Fibroblast of upper back skin (primary cell): ENCODE measurements at places on chromosomes 1 and 21.

GRCh38 chr1:55544826-55545225 lies 329.7 kb upstream of the USP24 start:
- peak; percentile 65 for DNase-seq

GRCh38 chr1:184467295-184467694 lies 80.5 kb downstream of the C1orf21 start:
- no peak for DNase-seq

GRCh38 chr1:156581661-156582387 lies 2.3 kb downstream of the TTC24 start:
- DNase-seq = no peak

DNA sequence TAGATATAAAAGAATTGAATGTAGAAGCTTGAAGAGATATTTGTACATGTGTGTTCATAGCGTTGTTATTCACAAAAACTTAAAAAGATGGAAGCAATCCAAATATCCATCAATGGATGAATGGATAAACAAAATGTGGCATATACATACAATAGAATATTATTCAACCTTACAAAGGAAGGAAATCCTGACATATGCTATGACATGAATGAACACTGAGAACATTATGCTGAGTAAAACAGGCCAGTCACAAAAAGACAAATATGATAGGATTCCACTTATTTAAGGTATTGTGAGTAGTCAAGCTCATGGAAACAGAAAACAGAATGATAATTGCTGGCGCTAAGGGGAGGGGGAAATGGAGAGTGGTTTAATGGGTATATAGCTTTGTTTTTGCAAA lies 47.0 kb upstream of the DYRK1A start:
- DNase-seq = no peak

GRCh38 chr1:74199504-74199903 lies 1.5 kb downstream of the FPGT start:
- no peak for DNase-seq

DNA sequence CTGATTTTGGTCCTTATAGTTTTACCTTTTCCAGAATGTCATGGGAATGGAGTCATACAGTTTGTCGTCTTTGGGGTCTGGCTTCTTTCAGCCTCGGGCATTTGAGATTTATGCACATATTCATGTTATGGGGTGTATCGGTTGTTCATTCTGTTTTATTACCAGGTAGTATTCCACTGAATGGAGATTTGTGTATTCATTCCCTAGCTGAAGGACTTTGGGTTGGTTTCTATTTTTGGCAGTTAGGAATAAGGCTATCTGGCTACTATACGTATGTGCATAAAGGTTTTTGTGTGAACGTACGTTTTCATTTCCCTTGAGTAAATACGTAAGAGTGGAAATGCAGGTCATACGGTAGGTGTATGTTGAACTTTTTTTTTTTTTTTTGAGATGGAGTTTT lies 65.1 kb downstream of the ACTL8 start:
- DNase-seq = no peak

- no peak for DNase-seq
Measured at GRCh38 chr1:17798011-17798410, 42.9 kb downstream of the ACTL8 start.

GRCh38 chr1:172390301-172390682 lies 30.2 kb upstream of the C1orf105 start:
- DNase-seq = no peak

- no peak for DNase-seq
Measured at GRCh38 chr1:109252893-109253802, 3.8 kb downstream of the CELSR2 start.

- no peak for DNase-seq
Measured at GRCh38 chr1:102875756-102876155, 232.6 kb downstream of the COL11A1 start.

DNA sequence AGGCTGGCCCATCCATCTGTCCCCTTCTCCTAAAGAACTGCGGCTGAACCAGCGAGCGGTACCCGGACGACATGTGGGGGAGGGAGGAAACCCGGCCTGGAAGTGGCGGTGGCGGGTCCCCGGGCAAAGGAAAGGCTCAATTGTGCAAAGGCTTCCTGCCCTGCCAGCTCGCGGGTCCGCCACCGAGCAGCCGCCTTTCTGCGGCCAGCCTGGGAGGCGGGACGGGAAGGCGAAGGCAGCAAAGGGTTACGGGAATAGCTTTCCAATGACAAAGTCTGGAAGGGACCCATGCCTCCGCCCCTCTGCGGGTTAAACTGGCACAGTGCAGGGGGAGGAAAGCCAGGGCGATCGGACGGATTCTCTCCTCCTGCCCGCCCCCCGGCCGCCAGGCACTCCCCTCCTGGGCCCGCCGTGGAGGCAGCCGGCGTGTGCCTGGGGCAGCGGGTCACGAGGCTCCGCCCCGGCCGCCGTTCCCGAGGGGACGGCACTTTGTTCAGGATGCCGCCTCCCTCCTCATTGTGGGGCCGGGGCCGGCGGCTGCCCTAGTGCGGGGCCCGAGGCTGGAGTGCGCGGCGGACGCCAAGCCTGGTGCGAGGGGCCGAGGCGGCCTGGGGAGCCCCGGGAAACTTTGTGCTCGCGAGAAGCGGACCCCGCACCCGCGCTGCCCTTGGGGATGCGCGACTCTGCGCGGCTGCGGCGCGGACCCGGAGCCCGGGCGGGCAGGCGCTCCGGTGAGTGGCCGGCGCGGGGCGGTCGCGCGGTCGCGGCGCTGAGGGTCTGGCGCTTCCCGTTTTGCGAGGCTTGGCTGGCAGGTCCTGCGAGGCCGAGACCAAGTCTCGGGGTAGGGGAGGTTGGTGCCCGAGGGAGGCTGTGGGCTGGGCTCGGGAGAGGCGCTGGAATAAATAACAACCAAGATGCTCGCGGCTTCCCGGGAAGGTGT lies at the start of gene NAV1:
Gene NAV1 (plus strand): TSS at position 516 of the 940 bp plus-strand sequence. CDS start 83,758 bp downstream, outside the sequence.
- DNase-seq = peak; percentile 87

DNA sequence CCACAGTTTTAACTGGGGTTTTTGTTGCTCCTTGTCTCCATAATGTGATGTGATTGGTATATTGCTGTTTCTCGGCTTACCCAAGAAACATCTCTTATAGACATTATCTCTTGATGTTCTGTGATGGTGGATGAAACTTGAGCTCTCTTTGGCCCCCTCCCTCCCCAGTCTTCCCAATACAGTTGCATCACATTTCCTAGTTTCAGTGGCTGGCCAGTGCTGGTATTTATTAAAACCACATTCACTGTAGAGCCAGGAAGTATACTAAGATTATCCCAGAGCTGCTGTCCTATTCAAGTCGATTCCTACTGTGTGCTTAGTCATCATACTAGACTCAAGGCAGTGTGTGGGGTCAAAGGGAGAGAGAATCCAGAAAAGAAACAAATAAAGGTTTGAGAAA lies 244.4 kb downstream of the KAZN start:
- no peak for DNase-seq

DNA sequence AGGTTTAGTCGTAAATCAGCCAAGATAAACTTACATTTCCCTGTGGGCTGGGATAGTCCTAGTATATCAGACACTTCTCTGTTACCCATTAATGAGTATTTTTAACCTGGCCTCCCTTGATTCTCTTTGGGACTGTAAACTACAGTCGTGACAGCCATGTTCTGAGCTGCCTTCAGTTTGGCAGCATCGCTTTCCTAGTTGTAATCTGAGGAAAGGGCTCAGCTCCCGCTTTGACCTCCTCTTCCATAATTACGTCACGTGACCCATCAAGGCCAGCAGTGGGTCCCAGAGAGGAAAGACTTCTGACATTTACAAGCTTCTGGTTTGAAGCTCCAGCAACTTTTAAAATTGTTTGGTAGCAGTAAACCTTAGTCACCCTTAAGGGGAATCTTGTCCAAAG lies 34.6 kb upstream of the MTR start:
- no peak for DNase-seq

GRCh38 chr1:75341537-75341936 lies 207.3 kb downstream of the LHX8 start:
- no peak for DNase-seq

GRCh38 chr1:190475421-190476141 lies 2.1 kb downstream of the BRINP3 start:
- no peak for DNase-seq

- no peak for DNase-seq
Measured at GRCh38 chr21:42453224-42453985, 42.6 kb downstream of the RSPH1 start.

GRCh38 chr1:229227298-229227919 lies 43.5 kb upstream of the RAB4A start:
- DNase-seq = peak; percentile 63

GRCh38 chr1:87674791-87675190 lies 346.1 kb downstream of the LMO4 start:
- no peak for DNase-seq

DNA sequence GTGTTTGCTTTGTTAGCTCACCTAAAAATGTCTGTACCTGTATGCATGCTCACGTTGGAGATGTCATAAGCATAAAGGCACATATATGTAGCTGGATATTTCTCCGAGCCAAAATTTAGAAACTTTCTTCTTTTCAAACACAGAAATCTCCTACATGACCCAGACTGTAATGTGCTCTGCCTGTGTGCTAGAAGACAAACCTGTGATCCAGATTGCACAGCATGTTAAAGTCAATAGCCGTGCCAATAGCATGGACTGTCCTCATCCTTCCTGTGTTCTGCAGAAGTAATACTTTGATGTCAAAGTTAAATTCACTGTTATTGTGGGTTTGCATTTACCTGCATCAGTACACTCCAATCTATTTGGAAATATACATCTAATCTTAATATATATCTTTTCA lies 346.2 kb upstream of the ZRANB2 start:
- no peak for DNase-seq

DNA sequence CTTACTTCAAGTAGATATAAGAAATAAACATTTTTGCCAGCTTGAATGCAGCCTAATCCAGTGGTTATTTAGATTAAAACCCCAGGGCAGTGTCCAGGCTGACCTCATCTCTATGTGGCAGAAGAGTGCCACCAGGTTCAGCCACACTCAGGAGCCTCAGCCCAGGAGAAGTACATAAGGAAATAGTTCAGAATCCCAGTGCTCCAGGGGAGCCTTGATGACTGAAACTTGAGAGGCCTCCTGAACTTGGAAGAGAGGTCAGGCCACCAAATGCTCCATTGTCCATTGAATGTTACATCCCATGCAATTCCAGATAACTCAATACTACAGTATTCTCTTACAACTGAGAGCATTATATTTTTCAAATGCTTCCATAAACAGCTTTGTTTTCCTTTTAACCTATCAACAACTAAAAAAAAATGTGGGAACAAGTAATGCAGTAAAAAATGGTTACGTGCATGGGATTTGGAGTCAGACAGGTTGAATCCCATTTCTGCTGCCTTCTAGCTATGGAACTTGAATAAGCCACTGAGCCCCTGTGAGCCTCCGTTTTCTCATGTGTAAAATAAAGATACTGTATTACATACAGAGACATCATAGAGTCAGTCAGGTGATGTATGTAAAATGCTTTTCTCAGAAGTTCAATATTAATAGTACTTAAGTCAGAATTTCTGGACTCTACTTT lies 248.0 kb downstream of the PLPP3 start:
- DNase-seq = no peak

- DNase-seq = peak; percentile 34
Measured at GRCh38 chr1:40710581-40711315, 19.2 kb downstream of the NFYC start.

DNA sequence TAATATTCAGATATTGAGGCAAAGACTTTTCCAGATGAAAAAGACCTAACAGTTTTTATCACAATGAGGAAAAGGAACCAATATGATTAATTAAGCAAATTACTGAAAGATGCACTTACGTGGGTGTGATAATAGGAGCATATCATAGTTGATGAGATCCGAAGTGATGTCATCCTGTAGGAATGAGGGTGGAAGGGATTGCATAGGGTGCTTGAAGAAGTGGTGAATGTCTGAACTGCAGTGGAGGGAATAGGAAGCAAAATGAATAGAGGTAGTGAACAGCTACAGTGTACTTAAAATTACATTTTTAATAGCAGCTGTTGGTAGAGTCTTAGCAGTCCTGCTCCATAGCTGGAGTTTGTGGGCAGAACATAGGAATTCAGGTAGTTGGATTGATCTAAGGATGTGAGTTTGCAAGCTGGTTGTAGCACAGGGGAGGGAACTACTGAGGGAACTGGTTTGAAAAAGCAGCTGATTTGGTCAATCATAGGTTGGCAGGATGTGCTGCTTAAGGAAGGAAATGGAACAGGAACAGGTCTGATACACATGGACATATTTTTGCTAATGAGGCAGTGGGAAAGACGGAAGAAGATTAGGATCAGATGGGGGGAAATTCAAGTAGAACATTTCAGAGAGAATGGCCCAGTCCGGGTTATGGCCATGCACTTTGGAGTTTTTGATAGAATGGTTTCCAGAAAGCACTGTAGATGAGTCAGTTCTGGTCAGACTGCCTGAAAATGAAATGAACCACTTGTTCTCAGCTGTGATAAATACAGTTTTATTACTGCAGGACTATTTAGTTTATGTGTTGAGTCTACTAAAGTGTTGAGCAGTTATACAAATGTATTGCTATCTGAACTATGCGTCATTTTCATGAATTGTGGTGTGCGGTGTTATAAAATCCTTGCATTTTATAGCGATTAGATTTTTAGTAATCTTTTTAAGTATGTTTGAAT lies 155.8 kb downstream of the RYR2 start:
- DNase-seq = no peak

DNA sequence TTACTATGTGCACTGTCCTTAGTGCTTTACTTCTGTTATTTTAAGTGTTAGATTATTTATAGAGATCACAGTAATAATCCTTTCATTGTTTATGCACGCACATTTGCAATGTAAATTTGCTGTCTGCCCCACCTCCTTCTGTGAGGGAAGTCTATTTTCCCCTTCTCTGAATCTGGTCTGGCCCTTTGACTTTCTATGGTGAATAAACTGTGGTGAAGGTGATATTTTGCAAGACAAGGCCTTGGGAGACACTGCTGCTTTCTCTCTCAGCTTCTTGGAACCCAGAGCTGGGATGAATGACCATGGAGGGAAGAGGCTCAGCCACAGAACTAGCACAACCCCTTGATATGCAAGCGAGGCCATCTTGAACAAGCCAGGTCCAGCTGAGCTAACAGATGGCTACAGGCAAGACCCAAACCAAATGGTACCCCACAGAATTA lies 156.3 kb downstream of the ST6GALNAC3 start:
- DNase-seq = no peak

- no peak for DNase-seq
Measured at GRCh38 chr1:231057410-231057809, 17.4 kb upstream of the FAM89A start.
